ENCODE measurements at places on chromosomes 6 and 20.

DNA sequence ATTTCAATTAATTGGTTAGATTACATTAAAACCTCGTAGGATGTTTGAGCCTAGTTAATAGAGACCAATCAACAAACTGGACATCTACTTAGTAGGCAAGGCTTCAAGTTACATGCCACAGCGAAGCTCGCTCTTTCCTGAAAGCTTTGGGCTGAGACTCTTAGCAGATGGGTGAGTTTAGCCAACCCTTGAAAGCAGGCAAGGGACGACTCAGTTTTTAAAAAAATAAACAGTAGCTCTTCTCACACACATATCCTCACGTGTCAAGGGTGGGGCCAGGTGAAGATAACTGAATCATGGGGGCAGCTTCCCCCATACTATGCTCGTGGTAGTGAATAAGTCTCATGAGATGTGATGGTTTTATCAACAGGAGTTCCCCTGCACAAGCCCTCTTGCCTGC lies 775 bp downstream of the MTFR2 start:
- no peak for DNase-seq

DNA sequence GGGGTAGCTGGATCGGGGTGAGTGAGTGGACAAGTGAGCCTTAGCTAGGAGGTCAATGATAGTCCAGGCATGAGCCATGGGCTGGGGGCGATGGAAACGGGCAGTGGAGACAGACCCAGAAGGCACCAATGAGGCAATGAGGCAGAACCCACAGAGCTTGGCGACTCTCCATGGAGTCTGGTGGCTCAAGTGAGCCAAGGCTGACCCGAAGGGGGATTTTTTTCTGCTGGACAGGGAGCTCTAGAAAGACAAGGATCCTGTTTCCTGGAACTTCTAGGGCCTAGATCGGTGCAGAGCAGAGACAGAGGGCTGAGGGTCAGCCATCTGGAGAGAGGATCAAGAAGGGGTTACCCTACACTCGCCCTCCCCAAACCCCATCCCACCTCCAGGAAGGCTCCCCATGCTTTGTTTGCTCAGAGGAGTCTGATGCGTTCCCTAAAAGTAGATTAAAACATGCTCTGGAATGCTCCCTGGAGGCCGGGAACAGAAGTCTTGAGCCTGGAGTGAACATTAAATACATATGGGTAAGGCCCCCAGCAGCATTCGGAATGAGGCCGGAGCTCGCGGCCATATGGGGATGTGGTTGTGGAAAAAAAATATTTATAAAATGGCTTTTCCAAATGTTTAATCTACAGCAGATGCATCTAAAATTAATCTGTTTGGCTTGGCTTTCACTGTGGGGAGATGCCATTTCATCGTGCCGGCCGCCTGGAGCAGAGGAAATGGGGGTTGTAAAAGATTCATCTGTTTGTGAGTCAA lies 237.8 kb upstream of the PMEPA1 start:
- DNase-seq: no peak

DNA sequence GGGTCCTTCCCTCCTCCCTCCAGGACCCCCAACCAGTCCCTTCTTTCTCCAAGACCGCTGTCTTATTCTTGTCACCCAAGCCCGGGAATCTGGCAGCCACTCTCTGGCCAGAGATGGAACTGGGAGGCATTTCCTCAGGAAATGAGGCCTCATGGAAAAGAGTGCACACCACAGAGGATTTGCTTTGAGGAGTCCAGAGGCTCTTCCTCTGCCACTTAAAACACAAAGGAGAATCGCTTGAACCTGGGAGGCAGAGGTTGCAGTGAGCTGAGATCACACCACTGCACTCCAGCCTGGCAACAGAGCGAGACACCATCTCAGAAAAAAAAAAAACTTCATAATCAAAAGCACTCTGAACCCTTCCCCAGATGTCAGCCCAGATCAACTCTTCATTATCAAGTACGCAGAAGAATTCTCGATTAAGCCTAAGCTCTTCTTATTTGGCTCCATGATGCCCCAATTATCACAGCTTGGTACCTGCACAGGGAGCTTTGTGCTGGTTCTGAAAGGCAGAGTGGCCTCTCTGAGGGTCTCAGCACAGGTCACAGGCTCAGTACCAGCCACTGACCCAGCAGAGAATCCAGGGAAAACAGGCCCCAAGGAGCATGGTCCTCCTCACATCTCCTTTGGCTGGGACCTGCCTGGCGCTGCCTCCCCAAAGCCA lies 82.9 kb upstream of the MAFB start:
- no peak for DNase-seq

GRCh38 chr20:2708073-2708415 lies 15.5 kb downstream of the EBF4 start:
- DNase-seq: no peak

DNA sequence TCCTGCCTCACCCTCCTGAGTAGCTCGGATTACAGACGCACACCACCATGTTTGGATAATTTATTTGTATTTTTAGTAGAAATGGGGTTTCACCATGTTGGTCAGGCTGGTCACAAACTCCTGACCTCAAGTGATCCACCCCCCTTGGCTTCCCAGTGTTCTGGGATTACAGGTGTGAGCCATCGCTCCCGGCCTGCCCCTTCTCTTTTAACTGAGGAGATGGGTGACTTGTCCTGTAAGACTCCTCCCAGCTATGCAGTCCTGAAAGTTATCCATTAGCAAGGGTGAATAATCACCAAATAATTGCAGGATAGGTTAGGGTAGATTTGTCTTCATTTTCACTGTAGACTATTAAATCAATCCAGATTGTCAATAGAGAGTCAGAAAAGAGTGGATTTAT lies 40.5 kb upstream of the JARID2 start:
- DNase-seq: no peak

All from activated T-helper 1 cell treated with Interleukin-2 at 50 U/mL for 16 hours (primary cell).